ENCODE measurements at places on chromosomes 4 and X.

- no peak for DNase-seq
Observed at GRCh38 chr4:130608121-130608520, 1512.2 kb downstream of the C4orf33 start.

- peak; percentile 51 for DNase-seq
Observed at GRCh38 chrX:8743126-8743732, 11.3 kb upstream of the ANOS1 start.

DNA sequence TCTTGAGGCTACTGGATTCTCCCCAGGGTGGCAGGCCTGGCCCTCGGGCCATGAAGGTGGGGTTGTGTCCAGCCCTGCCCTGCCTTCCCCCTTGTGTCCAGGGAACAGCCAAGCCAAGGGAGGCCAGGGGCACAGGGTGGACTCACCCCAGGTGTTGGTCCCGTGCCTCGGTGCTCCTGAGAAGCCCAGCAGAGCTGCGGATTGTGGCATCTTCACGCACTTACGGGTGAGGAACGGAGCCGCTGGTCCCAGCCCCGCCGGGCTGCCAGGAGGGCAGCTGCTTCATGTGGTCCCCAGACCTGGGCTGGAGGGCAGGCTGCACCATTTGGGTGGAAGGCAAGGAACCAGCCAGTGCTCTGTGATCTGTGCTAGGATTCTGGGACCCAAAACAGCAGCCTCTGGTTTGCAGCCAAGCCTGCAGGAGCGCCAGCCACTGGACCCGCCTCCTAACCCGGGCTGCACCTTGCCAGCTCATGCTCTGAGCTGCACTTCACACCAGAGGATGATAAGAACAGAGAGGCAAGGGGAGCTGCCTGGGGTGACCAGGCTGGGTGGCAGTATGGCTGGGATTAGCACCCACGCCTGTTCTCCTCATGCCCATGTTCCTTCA, 36.1 kb upstream of the HMX1 start:
- no peak for DNase-seq

DNA sequence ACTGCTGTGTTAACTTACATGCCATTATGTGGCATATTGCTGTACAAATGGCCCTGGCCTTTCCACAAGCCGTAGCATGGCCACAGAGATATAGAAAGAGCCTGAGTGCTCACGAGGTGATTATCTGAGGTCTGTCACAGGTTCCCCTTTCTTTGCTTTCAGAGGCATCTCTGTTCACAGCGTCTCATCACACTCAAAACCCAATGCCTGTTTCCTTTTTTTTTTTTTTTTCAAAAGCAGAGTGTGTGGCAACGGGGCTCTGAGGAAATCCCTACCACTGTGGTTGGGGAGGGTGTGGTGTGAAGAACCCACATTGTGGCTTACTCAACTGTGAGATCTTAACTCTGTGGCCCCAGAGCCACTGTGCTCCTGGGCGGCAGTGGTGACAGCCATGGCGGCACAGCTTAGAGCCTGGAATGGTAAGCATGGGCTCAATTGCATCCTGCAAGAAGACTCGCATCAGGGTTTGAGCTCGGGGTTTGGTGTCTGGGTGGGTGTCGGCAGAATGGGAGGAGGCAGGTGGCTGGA, 30.8 kb downstream of the RTL5 start:
- DNase-seq, result peak; percentile 84

GRCh38 chrX:65528293-65528692, 6.3 kb downstream of the LAS1L start:
- no peak for DNase-seq

DNA sequence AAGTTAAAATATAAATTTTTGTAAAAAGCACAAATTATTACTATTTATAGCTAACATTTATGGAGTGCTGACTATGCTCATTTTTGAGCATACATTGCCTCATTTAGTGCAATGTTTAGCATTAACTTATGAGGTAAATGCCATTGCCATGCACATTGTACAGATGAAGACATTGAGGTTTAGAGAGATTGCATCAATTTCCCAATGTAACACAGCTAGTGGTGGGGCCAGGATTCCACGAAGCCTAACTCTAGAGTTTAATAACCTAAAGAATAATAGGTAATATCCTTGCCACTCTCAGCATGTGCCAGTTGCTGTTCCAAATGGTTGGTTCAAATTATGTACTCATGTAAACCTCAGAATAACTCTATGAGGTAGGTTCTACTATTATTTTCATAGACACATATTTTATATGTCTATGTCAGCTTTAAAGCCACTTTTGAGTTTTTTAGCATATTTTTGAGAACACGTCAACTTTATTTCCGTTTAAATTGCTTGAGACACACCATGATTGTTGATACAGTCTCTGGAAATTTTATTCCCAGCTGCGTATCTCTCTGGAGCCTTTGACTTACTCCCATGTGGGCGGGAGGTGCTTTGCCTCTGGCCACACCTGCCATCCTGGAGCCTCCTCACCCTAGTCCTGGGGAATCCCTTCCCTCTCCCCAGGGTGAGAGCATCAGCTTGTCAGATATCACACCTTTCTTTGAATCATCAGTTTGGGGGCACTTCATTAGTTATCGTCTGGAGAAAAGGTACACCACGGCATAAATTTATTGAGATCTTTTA, 10.8 kb upstream of the ADH1A start:
- DNase-seq, result no peak

DNA sequence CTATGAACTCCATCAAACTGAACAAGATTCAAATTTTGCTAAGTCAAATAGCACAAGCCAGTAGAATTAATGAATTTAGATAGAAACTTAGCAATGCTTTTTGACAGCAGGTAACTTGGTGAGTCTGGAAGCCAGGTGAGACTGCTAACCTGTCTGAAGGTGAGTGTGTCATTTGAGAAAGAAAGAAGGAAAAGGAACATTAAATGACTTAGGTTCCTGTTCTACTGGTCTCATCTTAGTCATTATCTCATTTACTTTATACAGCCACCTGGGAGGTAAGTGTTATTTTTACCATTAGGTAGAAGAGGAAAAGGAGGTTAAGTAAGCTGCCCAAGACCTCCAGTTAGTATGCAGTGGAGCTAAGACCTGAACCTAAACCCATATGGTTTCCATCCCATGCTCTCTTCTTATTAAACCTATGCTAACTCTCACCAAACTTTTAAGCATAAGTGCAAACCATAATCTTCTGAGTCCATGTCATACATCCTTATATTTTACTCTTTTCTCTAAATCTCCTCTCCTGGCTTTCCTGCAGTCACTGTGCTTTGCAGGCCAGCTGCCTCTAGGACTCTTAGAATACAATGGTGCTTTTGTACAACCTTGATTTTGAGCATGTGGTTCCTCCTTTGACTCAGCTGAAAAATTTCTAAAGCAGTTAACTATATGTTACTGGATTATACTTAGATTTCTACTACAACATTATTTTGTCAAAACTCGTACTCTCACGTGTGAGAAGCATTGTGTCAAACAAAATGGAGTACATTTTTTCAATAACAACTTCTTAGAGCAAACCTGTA, 68.5 kb downstream of the ATP10D start:
- no peak for DNase-seq
